Uterus (tissue), 4 donors: ENCODE measurements at places on chromosomes 13 and 19. TPM values are rescaled to one million over a fixed set of nuclear protein-coding genes. Genes with fewer than 3 reads are reported as not detected.

GRCh38 chr13:71864986-71865873, 1.8 kb downstream of the DACH1 start:
- H3K27me3 ChIP-seq: no peaks in the 10 kb centered on the region
- H3K36me3 ChIP-seq: no peaks in the 10 kb centered on the region
- H3K4me1 ChIP-seq: no peaks in the 10 kb centered on the region
- H3K4me3 ChIP-seq: peak overlapping the region; percentile 45
- H3K27ac ChIP-seq: peak overlapping the region; percentile 66
- DNase-seq: peak; percentile 14

- DNase-seq: peak; percentile 77
- peak overlapping the region; percentile 29 for H3K4me3 ChIP-seq
- H3K27ac ChIP-seq: peak overlapping the region; percentile 78
Observed at GRCh38 chr19:53504885-53505284, 33.1 kb upstream of the ZNF331 start.

DNA sequence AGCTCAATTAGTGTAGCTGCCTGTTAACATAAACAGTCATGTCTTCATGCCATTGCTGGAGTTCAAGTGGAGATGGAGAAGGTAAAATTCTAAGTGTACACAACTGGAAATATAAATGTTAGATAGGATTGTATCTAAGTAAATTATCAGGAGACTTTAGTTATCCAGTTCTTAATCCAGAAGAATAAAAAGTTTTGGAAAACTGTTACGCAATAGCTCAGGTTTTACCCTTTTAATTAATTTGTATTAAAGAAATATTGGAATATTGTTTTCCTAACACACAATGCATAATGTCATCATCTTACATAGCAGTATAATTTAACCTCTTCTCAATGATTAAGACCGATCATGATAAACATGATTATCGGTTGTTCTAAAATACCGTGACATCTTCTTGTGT, 2.8 kb downstream of the SLC10A2 start:
- H3K4me1 ChIP-seq: no peaks in the 10 kb centered on the region
- H3K36me3 ChIP-seq: no peaks in the 10 kb centered on the region
- H3K4me3 ChIP-seq: no peak overlapping the region
- no peak overlapping the region for H3K27ac ChIP-seq
- no peaks in the 10 kb centered on the region for H3K27me3 ChIP-seq

- H3K27me3 ChIP-seq: no peaks in the 10 kb centered on the region
- no peaks in the 10 kb centered on the region for H3K4me1 ChIP-seq
- H3K36me3 ChIP-seq: no peaks in the 10 kb centered on the region
- no peak overlapping the region for H3K4me3 ChIP-seq
Observed at GRCh38 chr13:92842145-92842544, 384.5 kb upstream of the GPC6 start.

- no peak overlapping the region for H3K4me3 ChIP-seq
- H3K27me3 ChIP-seq: no peaks in the 10 kb centered on the region
- H3K27ac ChIP-seq: no peak overlapping the region
- no peaks in the 10 kb centered on the region for H3K36me3 ChIP-seq
- peaks cover 8% of the 10 kb centered on the region for H3K4me1 ChIP-seq
- DNase-seq: no peak
Observed at GRCh38 chr13:36456577-36456976, 24.3 kb downstream of the CCNA1 start.

- H3K27ac ChIP-seq: no peak overlapping the region
- H3K27me3 ChIP-seq: no peaks in the 10 kb centered on the region
- DNase-seq: no peak
- peaks cover 11% of the 10 kb centered on the region for H3K4me1 ChIP-seq
- no peak overlapping the region for H3K4me3 ChIP-seq
- no peaks in the 10 kb centered on the region for H3K36me3 ChIP-seq
Observed at GRCh38 chr13:33256148-33256840, 29.3 kb downstream of the STARD13 start.

- no peak for DNase-seq
- no peaks in the 10 kb centered on the region for H3K36me3 ChIP-seq
- H3K27me3 ChIP-seq: no peaks in the 10 kb centered on the region
- no peak overlapping the region for H3K27ac ChIP-seq
- H3K4me3 ChIP-seq: no peak overlapping the region
- H3K4me1 ChIP-seq: no peaks in the 10 kb centered on the region
Observed at GRCh38 chr13:110627351-110627750, 12.0 kb downstream of the NAXD start.

DNA sequence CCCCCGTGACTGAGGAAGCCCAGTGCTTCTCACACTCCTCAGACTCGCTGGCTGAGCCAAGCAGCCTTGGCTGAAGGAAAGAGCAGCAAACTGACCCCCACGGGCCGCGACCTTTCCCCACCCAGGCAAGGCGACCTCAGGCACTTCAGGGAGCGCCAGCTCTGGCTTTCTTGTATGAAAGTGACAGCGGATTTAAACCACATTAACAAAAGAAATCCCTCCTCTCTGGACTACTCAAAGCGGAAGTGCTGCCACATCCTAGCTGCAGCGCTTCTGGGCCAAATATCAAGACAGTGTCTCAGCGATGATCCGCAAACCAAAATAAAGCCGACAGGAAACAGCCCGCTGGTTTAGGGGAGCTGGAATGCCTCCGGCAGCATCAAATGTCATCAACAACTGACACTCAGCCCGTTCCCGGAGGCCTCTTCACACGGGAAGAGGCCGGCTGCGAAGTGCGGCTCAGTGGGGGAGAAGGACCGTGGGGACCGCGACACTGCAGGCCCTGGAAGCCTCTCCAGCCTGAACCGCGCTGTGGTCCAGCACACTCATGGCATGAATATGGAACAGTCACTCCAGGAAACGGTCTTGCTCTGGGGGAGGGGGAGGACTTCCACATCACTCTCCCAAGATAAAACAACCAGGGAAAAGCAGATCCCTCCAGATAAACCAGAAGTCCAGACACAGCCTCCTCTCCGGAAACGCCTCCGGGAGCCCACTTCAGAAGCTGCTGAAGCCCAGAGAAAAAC, 1.4 kb downstream of the RASA3 start:
- H3K27ac ChIP-seq: peak overlapping the region; percentile 76
- DNase-seq: peak; percentile 41
- no peaks in the 10 kb centered on the region for H3K27me3 ChIP-seq
- H3K36me3 ChIP-seq: no peaks in the 10 kb centered on the region
- peak overlapping the region; percentile 57 for H3K4me3 ChIP-seq

DNA sequence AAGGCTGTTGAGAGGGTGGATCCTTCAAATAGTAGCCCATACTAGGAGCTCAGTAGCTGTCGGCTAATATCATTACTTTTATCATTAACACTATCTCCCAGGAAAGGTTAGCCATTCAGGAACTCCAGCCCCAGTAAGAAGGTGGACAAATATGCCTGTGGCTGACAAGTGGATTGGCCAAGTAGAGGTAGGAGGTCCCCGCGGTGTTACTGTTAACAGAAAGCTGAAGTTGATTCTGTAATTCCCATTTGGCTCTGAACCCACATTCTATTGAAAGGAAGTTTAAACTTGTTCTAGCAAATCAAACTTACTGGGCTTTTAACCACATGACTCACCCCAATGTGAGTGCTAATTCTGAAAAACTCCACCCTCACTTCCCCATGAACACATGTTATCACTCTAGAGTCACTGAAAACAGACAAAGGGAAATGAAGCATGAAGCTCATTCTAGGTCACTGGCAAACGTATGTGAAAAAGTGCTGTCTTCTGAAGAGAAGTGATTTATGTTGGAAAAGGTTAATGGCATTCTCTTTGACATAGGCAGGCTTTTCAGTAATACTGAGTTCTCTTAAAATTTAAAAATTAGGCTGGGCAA, 273.5 kb downstream of the FGF14 start:
- no peaks in the 10 kb centered on the region for H3K4me1 ChIP-seq
- H3K27me3 ChIP-seq: no peaks in the 10 kb centered on the region
- no peaks in the 10 kb centered on the region for H3K36me3 ChIP-seq

DNA sequence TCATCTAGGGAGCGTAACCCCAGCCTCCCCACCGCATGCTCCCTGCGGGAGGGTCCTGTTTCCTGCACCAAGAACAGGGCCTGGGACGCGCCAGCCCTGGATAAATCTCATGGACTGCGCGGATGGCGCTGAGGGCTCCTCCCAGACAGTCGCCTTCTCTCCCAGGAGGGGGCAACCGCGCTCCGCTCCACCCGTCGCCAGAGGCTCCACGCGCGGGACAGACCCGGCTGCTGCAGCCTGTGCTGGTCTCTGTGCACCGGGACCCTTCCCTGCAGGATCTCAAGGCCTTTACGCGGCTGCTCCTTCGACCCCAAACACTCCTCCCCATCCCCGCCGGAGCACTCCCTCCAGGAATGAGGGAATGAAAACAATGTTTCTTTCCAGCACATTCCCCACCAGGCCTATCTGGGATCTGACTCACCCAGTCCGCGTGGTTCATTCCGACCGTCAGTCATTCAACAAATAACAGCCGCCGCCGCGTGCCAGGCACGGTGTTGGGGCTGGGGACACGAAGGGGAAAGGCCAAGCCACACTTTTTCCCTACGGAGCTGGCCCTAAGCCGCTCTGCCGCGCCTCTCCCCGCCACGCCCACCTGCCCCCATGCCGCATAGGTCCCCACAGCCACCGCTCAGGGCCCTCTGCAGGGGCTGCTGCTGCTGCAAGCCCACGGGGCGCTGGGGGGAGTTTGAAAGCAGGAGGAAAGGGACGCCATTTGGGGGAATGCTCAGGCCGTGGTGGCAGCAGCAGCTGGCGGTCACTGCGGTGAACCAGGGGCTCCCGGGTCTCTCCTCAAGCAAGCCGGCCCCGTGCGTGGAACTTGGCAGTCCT, 6.0 kb downstream of the PNMA8B start:
- no peak overlapping the region for H3K27ac ChIP-seq
- no peaks in the 10 kb centered on the region for H3K36me3 ChIP-seq
- H3K4me1 ChIP-seq: no peaks in the 10 kb centered on the region
- peak; percentile 42 for DNase-seq

The CD33 gene
- 0.26 TPM for total RNA-seq

The FLT3LG gene
- total RNA-seq: 4.1 TPM

The PLEKHJ1 gene
- total RNA-seq: 56.7 TPM
